ENCODE measurements at places on chromosomes 16 and 17.

- DNase-seq, result no peak
Measured at GRCh38 chr16:61792194-61792909, 243.9 kb downstream of the CDH8 start.

GRCh38 chr17:74748279-74748528, 224 bp upstream of the NHERF1 start:
- DNase-seq, result no peak

GRCh38 chr16:30553393-30553899, 4.7 kb downstream of the ZNF764 start:
- no peak for DNase-seq

DNA sequence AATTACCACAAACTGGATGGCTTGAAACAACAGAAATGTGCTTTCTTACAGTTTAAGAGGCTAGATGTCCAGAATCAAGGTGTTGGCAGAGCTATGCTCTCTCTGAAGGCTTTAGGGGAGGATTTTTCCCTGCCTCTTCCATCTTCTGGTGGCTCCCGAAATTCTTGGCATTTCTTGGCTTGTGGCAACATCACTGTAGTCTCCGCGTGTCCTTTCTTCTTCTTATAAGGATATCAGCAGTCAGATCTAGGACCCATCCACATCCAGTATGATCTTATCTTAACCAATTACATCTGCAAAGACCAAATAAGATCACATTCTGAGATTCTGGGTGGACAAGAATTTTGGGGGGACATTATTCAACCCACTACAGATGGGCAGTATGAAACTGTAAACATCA, 119.2 kb upstream of the PMFBP1 start:
- no peak for DNase-seq

GRCh38 chr16:19344224-19344801, 58.8 kb downstream of the CLEC19A start:
- DNase-seq, result no peak

- no peak for DNase-seq
Measured at GRCh38 chr16:74431516-74431915, 10.2 kb upstream of the CLEC18B start.

DNA sequence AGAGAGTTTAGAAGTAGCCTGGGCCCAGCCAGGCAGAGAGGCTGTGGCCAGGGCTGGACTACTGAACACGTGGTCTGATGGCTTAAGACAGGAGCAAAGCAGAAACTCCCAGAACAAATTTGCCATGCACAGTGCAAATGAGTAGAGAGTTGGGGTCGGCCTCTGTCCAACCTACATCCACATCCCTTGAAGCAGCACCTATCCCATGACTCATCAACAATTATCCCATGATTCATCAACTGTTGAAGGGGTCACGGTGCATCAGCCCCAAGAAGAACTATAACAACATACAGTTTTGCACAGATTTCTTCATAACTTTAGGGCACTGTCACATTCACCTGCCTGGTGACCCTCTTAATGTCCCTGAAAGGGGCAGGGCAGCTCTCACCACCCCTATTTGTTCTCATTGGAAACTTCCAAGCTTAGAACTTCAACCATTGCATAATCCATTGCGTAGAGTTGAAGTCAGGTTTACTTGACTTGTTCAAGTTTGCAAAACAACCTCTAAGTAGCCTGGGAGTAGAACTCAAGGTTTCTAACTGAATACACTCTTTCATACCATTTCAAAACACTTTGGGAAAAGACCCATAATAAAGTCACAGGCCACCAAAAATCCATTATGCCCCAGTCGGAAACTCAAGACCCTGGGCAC, 235.2 kb upstream of the CDH5 start:
- DNase-seq, result no peak

DNA sequence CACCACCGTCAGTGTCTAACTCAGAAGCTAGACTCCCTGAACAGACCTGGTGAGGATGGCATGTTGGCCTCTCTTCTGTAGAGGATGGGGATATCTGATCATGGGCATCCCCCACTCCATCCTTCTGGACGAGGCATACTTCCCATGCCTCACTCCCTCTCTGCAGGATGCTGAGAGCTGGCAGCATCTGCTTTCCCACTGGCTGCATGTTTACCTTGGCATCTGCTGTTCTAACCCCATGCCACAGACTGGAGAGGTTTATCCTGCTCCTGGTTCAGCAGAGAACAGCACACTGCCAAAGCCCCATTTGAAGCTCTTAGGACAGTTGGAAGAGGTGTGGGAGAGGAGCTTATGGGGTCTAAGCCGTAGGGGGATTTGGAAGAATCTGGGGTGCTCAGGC, 46.0 kb downstream of the YPEL2 start:
- no peak for DNase-seq

DNA sequence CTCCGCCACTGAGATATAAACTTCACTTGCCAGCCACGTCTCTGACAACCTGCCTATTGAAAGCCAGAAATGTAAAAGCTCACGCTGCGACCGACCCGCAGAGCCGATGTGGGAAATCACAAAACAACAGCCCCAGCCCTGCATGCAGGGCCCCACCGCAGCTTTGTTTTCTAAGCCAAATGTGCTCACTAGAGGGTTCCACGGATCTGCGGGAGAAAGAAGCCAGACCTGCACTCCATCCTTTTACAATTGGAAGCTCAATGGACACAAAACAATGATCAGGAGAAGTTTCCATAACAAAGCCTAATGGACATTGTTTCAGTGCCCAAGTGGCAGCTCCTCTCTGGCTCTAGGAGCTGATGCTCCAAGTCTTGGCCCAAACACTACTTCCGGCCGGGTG, 33.1 kb downstream of the WIPI1 start:
- no peak for DNase-seq

- DNase-seq, result no peak
Measured at GRCh38 chr17:19414396-19415280, 3.6 kb downstream of the RNF112 start.

GRCh38 chr17:74760404-74761105, 12.1 kb downstream of the NHERF1 start:
- peak; percentile 70 for DNase-seq

DNA sequence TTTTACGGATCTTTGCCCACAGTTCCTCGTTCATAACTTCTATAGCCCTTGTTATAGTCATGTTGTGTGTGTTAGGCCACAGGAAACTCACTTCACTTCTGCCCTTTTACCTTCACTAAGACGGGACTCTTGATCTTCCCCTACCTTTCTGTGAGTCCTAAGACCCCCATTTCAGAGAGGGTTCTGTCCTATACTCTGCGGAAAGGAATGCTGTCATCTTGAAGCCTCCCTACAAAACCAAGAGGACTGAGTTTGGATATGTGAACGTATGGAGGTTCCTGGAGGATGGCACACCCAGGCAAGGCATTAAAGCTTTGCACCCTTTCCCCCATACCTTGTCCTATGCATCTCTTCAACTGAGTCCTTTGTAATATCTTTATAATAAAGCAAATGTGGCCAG, 3.7 kb downstream of the UBB start:
- no peak for DNase-seq

DNA sequence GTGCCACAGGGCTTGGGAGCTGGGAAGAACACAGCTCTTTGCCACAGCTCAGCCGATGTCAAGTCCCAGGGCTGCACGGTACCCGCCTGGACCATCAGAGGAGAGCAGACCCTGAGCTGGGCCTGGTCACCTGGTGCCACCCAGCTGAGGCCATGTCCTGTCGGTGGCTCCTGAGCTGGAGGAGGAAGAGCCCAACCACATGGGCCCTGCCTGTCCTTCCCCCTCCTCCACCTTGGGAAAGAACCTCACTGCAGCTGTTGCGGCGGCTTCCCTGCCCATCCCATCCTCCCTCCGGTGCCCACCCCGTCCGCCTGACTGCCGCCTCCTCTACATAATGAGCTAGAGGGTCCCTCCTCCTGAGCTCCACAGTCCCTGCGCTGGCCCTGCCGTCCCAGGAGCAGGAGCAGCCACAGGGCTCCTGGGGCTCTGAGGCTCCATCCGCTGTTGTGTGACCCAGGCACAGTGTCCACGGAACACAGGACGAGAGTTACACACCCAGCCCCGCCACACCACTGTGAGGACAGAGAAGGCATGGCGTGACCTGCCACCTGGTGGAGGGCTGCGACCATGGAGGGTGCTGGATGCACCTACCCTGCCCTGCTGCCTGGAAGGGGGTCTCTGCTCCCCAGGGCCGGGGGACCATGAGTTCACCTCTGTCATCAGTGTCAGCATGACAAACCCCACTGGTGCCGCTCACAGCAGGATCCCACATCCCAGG, 21.4 kb upstream of the CHMP6 start:
- DNase-seq, result no peak

GRCh38 chr17:39400547-39401411, 647 bp downstream of the FBXL20 start:
- no peak for DNase-seq

DNA sequence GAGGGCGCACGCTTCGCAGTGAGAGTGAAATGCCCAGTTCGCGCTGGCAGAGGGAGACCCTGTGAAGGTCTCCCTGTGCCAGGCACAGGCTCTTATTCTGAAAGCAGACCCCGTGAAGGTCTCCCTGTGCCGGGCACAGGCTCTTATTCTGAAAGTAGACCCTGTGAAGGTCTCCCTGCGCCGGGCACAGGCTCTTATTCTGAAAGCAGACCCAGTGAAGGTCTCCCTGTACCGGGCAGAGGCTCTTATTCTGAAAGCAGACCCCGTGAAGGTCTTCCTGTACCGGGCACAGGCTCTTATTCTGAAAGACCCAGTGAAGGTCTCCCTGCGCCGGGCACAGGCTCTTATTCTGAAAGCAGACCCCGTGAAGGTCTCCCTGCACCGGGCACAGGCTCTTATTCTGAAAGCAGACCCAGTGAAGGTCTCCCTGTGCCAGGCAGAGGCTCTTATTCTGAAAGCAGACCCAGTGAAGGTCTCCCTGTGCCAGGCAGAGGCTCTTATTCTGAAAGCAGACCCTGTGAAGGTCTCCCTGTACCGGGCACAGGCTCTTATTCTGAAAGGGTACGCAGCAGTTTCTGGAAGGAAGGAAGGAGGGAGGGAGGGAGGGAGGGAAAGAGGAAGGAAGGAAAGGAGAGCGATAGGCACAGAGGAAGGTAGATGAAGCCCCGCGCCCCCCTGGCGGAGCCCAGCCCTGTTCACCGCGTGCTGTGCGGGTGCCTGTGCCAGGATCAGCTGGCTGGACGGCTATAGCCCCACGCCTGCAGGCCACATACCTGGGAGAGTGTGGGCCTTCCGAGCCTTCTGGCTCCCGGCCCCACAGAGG, 55.3 kb downstream of the WDR45B start:
- DNase-seq, result peak; percentile 93

- no peak for DNase-seq
Measured at GRCh38 chr17:2694381-2695242, 17.0 kb downstream of the CLUH start.

DNA sequence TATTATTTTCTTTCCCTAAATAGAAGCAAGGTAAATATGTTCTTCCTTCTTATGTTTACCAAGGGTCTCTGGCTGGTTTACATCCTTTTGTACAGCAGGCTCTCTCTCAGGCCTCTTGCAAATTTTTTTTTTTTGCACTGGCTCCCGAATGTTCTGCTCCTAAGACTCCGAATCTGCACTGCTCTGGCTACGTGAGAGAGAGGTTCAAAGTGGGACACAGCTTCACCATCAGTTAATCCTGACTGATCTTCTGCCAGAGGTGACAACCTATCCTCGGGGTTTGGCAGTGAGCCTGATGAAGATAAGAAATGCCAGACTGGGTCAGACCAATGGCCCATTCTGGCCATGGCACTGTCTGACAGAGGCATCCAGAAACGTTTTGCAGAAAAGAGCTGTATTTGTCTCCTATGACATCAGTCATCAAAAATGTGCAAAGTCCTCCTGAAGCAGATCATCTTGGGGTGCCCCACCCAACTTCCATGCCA, 136.9 kb downstream of the GRIN2A start:
- no peak for DNase-seq

GRCh38 chr16:85733155-85733838, 17.6 kb downstream of the C16orf74 start:
- no peak for DNase-seq

DNA sequence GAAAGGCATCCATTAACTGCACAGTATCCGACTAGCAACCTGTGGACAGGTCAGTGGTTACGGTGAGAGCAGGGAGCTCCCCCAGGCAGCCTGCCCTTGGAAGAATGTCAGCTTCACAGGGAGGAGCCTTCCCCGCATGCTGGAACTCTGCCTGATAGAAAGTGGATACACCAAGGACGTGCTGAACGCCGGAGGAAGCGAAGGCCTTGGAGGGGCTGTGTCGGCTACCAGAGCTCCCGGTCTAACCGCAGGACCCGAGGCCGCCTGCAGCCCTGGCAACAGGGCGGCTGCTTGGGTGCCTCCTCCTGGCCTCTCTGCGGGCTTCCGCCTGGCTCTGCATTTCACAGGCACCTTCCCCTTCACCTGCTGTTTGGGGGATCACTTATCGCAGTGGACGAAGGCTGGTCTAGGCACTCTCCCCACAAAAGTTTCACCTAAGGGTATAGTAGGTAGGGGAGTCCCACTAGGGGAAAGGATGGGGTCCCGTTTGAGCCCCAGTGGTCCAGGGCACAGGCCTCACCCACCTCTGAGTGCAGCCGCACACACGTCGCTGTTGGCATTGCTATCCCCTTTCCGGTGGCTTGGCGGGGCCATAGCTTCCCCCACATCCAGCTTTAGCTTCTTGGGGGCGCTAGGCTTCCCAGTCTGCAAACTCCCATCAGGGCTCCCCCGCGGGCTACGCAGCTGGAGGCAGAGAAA, 29.8 kb downstream of the PELP1 start:
- no peak for DNase-seq

DNA sequence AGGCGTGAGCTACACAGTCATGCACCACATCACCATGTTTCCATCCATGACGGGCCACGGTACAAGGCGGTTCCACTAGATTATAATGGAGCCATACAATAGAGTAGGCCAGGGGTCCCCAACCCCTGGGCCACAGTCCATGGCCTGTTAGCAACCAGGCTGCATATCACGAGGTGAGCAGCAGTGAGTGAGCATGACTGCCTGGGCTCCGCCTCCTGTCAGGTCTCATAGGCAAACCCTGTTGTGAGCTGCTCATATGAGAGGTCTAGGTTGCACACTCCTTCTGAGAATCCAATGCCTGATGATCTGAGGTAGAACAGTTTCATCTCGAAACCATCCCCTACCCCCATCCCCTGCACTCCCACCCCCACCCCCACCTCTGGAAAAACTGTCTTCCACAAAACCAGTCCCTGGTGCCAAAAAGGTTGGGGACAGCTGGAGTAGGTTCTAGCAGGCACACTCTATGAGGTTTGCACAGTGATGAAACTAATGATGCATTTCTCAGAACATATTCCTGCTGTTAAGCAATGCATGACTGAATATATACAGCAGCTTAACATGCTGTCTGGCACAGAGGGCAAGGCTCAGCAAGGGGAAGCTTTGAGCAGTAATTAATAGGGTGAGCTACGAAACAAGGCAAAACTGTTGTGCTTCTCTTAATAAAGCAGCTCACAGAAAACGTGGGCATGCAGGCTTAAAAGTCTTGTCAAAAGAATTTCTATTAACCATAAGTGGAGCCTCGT, 108.0 kb downstream of the VPS53 start:
- no peak for DNase-seq

DNA sequence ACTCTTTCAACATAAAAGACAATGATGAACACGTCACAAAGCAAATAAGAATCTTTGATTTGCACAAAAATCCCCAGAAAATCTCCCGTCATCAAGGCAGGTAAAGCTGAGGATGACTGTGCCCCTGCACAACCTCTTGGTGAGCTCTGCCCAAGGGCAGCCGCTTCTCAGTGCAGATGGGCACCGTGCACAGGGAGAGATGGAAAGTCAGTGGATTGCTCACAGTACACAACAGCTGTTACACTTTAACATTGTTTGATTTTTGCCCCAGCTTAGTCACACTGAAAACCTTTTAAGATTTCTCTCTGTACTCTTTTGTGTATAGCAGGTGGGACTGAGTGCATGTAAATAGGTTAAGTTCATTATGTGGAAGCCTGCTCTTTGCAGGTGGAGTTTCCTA, 104.2 kb downstream of the CDK5R1 start:
- no peak for DNase-seq

GRCh38 chr16:70715860-70716357, 30.1 kb upstream of the MTSS2 start:
- peak; percentile 85 for DNase-seq

Measured in brain (organoid and tissue), 16 donors.